ENCODE measurements at places on chromosomes 5 and 9.

GRCh38 chr9:90637626-90638025 is 5.0 kb downstream of the DIRAS2 start:
- DNase-seq, result no peak

GRCh38 chr9:91166796-91167366 is 194.8 kb downstream of the AUH start:
- DNase-seq, result no peak

GRCh38 chr9:94956731-94957130 is 230.2 kb downstream of the AOPEP start:
- DNase-seq, result no peak

DNA sequence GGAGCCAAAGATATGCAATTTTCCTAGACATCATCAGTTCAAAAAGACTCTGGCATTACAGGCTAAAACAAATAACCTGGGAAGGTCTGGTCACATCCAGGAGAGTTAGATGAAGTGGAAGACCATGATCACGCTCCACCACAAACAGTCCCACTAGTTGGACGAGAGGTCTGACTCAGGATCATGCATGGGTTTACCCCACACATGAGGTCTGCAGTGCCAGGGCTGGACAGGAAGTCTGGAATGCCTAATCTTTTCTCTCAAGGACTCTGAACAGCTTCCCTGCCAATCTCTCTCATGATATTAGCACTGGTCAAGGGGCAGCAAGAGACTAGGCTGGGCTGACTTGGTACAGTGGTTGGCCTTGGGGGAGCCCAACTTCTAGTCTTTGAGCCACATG is 7.1 kb downstream of the PRUNE2 start:
- no peak for DNase-seq

DNA sequence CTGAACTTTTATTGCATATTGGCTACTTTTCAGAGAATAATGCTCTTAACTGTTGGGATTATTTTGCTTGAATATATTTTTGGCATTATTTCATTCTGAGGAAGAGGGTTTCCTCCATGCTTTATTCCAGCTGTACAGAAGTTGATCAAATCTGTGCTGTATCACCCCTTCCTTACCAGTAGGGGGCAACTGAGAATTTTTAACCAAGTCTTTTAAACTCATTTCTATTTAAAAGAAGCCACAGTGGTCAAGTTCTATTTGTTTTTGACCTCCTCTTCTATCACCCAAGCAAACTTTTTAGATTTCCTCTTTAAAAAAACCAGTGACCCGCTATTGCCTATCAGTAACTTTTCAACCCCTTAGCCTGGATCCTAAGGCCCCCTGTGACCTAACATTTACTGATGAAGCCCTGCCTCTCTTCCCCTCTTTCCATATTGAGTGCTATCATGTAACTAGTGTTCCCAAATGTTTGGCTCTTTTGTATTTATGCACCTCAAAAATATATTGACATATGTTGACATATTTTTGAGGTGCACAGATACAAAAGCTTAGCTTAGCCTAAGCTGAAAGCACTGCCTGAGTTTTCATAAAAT is 80.6 kb downstream of the FBXO4 start:
- DNase-seq, result no peak

GRCh38 chr5:149962601-149963300 is 2.2 kb downstream of the SLC26A2 start:
- DNase-seq, result no peak

- no peak for DNase-seq
Observed at GRCh38 chr9:34536685-34537084, 13.9 kb upstream of the ENHO start.

DNA sequence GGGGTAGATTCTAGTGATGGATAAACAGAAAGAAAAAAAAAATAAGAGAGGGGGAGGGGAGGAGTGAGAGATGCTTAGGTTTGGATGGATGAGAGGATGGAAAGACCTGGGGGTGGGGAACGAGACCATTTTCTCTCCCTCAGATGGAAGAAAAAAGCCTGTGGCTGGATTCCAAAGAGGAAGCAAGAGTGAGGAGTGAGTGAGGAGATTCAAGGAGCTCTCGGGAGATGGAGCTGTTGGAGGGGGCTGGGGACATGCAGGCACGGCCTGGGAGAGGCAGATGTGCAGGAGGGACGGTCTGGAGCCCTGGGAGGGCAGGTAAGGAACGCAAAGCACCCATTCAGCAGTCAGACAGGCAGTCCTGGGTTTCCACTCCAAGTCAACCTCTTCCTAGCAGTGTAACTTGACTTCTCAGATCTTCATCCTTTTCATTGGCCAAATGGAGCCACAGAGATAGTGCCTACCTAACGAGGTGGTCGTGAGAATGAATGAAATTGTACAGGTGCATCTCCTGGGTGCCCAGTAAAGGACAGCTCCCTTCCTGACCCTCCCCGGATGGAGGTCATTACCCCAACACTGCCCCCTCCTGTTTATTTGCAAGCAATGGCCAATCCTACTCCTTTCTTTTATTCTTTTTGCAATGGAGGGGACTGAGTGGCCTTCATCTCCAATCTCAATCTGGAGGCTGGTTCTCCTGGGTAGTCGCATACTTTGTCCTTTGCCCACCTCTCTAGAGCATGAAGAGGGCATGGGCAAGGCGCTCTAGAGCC is 52.2 kb downstream of the PCDH1 start:
- DNase-seq, result no peak

GRCh38 chr5:74235552-74235951 is 405.0 kb downstream of the ENC1 start:
- DNase-seq, result no peak

DNA sequence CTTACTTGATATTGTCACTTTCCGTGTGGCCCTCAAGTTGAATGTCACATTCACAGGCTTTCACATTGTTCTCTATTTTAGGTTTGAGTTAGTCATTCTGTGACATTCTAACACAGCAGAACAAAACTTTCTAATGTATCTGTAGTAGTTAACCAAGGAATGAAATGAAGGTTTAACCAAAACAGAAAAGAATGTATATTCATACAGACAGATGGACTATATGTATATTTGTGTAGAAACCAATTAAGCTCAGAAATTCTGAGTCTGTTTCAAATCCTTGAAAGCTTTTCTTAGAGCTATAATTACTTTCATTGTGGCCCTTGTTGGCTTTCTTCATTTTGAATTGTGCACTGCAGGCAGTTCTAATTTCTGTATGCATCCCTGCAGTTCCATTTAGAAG is 654.7 kb downstream of the LRRC70 start:
- DNase-seq, result no peak

- no peak for DNase-seq
Observed at GRCh38 chr5:10421896-10422691, 19.6 kb upstream of the ROPN1L start.

DNA sequence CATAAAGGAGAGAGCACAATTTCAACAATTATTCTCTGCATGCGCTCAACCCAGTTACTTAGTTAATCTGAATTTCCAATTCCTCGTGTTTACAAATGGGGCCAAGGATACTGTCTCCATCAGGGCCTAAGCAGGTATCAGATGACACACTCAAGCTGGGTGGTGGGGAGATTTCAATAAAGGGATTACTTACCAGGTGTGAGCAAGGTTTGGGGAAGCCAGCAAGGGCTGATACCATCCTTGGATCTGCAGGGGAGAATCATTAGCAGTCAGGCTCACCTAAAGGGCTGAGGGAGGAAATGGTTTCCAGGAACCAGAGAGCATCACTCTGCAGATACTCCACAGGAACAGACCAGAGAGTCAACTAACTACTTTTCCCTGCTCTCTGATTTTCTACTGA is 487.1 kb downstream of the NTRK2 start:
- DNase-seq, result no peak

DNA sequence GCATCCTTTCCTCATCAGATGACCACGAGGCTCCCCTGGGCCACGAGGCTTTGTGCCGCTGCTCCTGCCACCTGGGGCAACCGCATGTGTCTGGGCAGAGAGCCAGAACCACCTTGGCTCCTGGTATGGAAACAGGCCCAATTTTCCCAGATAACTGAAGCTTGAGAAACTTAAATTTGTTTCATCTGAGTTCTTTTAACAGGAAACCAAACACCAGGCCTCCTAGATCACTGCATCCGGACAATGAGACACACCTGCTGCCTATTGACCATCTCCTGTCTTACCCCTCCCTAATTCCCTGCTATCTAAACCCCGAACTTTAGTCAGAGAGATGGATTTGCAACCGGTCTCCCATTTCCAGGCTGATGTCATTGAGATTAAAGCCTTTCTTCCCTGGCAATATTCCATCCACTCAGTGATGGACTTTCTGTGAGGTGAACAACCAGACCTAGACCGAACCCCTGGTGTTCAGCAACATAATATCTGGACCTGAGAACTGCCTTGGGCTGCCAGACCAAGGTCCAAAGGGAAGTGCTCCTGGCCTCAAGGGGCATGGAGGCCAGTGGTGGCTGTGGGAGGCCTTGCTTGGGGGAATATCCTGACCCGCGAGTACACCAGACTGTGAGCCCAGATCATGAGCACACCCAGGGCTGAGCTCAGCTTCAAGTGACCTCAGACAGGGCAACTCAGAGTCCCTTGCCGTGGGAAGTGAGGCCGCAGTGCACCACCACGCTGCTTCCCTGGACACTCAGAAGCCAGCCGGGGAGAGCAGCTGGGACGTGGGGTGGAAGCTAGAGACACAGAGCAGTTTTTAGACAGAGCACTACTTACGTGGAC is 199.7 kb downstream of the HSPA4 start:
- DNase-seq, result no peak

DNA sequence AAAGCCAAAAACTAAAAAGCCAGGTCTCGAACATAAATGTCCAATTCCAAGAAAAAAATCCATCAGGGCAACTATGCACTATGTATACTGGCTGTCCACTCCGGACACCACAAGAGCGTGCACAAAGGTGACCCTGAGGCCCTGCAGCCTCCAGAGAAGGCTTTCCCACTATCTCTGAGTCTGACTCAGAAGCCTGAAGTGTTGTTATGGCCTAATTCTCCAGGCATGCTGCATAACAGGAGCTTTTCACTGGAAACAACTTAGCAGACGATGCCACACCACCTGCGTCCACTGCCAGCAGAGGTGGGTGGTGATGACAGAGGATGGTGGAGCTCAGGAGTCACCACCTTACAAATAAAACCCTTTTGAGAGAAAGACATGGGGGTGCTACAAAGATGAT is 63.7 kb downstream of the HABP4 start:
- DNase-seq, result no peak

GRCh38 chr9:23431459-23431858 is 394.6 kb downstream of the ELAVL2 start:
- no peak for DNase-seq

GRCh38 chr9:38651400-38652042 is 31.1 kb upstream of the ANKRD18A start:
- DNase-seq, result no peak

DNA sequence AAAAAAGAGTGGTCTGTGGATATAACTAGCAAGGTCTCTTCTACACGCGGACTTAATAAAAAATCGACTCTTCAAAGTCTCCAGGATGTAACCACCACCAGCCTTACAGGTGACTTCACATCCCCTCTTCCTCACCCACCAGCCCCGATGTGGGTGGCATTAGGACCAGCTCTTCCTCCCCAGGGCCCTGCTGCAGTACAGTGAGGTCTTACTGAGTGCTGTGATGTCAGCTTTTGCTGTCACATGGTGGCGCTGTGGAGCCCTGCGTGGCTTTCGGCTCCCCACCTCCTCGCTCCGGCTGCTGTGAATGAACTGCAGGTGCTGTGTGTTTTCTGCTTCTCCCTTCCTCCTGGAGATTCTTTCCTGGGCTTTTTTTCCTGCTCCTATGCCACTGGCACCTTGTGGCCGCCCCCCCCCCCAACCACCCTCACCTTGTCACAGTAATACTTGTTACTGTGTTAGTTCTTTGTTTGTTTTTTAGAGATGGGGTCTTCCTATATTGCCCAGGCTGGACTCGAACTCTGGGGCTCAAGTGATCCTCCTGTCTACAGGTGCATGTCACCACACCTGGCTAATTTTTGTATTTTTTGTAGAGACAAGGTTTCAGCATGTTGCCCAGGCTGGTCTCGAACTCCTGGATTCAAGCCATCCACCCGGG is 15.8 kb upstream of the RAPGEF1 start:
- DNase-seq, result peak; percentile 63

- DNase-seq, result no peak
Observed at GRCh38 chr5:6565492-6565891, 67.4 kb downstream of the NSUN2 start.

GRCh38 chr5:25570067-25570583 is 925.3 kb upstream of the CDH10 start:
- no peak for DNase-seq

DNA sequence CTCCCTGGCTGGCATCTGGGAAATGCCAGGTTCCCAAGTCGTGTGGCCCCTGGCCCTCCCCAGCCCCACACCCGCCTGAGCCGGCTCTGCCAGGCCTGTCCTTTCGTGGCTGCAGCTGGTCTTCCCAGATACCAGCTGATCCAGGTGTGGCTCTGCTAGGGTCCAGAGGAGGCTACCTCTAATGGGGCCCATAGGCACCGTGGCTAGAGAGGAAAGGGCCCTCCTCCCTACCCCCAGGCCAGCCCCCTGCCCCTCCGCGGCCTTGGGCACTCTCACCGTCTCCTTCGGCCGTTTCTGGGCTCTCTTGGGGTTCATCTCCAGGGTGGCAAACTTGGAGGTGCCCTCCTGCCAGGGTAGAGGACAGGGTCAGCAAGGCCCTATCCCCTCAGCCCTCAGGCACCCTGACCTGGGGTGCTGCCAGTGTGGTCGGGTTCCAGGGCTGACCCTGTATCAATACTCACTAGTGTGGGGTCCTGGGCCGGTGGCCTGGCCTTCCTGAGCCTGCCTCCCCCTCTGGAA is 17.0 kb downstream of the RALGDS start:
- no peak for DNase-seq

Measured in T-helper 2 cell (primary cell).